ENCODE measurements at places on chromosomes 5 and 9.

GRCh38 chr5:65886387-65886786, 40.0 kb upstream of the ERBIN start:
- DNase-seq, result no peak

GRCh38 chr9:107847978-107848964, 358.7 kb upstream of the KLF4 start:
- no peak for DNase-seq

DNA sequence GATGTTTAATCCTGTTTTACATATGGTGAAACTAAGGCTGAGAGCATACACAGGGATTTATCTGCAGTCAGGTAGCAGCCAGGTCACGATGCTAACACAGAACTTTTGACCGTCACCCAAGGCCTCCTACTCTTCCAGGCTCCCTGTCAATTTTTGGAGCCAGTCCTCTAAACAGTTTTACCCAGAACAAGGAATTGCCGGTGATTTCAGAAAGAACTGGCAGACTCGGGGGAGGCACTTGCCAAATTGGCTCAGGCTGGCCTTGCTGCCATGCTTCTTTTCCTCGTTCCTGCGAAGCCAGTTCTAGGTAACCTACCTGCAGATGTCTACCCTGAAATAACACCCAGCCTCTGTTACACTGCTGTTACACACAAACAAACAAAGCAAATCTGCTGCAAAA, 21.2 kb downstream of the GRIA1 start:
- no peak for DNase-seq

DNA sequence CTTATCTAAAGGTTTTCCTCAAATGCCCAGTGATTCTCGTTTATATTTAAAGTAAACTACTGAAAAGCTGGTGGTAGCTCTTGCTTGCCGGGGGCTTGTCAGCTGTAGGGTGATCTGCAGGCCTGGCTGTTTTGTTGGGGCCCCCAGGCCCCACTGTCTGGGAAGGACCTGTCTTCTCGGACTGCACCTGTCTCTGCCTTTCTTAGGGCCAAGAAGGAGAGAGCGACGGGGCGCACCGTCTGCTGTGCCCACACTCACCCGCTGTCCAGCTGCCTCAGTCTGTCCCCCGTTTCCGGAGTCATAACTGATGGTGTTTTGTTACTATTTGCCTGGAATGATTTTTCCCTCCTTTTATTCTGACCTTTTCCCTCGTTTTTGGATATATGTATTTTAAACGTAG, 94.1 kb upstream of the CACNA1B start:
- no peak for DNase-seq

DNA sequence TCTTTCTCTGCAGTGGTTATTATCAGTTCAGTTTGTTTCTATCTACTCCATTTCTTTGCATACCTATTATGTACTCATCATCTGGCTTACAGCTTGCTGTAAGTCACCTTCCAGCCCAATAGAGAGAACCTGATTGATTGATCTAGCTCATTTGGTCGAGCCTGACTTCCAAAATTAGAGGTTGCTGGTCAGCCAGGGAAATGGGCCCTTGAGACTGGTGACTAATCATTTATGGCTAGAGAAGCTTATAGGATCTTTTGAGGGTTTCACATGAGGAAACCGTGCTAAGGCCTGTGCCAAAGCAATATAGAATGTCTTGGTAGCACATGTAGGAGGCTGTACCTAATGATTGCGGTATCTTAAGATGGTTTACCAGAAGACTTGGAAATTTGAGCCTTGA, 5.8 kb downstream of the SREK1 start:
- DNase-seq, result no peak

DNA sequence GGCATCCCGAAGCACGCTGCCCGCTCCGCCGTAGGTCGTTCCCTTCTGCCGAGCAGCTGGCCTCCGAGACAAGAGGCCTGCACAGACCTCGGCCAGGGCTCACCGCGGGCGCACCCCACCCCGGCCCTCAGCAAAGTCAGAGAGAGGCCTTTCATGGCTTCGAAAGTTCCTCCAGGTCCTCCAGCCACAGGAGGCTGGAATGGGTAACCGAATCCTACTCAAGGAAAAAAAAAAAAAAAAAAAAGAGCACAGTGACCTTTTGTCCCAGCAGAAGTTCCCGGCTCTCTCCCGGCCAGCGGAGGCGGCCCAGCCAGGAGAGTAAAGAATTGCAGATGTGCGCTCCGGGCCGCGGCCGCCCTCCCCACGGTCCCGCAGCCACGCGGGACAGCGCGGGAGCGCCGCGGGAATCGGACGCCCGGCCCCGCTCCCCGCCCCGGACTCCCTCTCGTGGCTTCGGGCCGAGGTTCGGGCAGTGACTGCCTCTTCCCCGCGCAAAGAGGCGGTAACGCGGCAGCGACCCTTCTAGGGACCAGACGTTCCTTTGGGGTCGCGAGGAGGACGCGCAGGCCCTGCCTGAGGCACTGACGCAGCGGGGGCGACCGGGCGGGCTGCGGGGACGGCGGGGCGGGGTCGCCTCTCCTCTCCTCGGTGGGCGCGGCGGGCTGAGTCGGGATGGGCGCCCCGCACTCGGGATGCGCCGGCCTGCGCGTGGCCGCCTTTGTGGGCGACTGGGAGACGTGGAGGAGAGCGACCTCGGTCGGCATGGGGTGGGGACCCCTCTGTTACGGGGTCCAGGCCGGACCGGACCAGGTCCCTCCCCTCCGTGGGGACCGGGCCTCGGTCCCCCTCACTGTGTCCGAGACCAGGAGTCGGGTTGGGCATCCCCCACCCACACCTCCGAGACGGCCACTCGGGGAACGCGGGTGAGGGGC, 754 bp downstream of the GFPT2 start:
- peak; percentile 78 for DNase-seq

- no peak for DNase-seq
Observed at GRCh38 chr9:20593105-20593504, 29.2 kb downstream of the MLLT3 start.

DNA sequence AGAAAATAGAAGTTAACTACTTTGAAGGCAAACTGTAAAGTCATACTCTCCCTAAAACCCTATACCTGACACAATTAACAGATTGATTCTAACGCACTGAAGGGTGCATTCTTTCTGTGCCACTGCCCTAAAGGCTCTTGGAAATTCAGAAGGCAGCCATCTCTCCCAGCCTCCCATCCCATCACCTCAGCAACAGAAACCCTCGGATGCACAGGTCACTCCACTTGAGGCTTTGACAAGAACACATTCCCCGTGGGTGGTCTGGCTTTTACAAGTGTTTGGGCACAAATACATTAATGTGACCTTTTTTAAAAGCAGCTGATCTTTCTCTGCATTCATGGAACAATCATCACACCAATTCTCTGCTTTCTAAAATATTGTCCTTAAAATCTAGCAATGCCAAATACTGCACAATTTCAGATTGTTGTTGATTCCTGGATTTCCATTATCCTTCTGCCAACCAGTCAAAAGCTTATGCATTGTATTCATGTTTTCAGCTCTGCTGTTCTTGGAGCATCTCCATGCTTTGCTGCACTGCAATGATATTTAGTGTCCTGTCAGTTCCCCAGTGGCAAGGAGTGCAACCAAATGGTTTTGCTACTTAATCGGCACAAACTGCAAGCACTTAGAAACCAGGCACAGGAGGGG, 175.6 kb downstream of the TMEM161B start:
- DNase-seq, result no peak

- no peak for DNase-seq
Observed at GRCh38 chr9:84589542-84589941, 80.0 kb upstream of the NTRK2 start.

DNA sequence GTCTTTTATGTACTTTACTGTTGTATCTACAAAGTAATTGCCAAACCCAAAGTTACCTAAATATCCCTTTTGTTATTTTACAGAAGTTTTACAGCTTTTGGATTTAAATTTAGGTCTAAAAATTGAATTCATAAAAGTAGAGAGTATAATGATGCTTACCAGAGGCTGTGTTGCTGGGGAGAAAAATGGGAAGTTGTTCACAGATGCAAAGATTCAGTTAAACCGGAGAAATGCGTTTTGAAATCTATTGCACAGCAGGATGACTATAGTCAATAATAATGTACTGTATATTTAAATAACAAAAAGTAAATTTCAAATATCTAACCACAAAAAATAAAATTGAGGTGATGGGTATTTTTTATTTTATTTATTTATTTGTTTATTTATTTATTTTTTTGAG, 2.6 kb upstream of the ANKRD18A start:
- no peak for DNase-seq

GRCh38 chr9:94903961-94904421, 177.5 kb downstream of the AOPEP start:
- DNase-seq, result no peak

- no peak for DNase-seq
Observed at GRCh38 chr5:150490754-150491153, 17.2 kb upstream of the NDST1 start.

DNA sequence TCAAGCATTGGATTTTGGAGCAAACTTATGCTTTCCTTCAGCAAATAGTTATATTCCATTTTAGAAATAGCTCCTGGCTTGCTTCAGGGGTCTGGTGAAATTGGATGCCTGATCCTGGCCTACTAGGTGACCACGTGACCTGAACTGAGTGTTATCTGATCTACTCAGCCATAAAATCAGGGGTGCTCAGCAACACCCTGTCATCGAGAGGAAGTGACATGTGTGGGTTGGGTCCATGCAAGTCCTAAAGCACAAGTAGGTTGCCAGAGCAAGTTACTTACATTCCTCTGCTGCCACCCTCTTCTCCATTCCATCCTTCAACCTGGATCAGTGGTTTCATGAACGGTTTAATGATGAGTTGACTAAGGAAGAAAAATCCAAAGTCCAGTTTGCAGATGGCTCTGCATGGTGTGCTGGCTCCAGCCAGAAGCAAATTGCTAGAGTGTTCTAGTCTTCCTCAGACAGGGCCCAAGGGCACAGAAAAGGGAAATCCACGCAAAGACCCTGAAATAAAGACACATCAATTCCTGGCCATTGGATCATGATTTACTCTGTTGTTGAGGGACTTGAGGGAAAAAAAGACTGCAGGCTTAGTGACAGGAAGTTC, 2.8 kb upstream of the FAM193B start:
- no peak for DNase-seq

GRCh38 chr5:120504057-120504456, 40.0 kb downstream of the PRR16 start:
- DNase-seq, result no peak

DNA sequence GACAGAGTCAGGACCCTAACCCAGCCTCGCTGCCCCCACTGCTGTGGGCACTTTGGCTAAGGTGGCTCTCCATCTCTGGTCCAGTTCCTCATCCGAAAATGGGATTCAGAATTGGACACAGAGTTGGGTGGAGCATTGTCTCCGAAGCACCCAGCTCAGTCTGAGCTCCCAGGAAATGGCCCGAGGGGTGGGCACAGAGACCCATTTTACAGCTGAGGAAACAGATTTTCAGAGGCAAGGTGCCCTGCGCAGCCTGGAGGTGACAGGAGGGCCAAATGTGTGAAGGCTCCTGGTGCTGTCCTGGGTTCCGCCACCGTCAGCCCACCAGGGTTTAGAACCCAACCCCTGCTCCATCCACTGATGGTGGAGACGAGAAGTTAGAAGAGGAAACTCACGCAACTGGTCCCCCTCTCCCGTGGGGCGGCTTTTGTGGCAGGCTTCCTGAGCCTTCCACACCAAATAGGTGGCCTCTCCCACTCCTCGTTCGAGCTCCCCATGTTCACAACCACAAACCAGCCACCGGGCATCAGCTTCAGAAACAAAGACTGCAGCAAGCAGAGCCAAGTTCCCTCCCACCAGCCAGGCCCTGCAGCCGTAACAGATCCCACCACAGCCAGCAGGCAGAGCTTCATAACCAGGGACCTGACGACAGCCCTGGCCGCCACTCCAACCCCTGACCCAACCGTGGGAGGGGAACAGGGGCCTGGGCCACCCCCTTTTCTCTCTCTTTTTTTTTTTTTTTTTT, 90.9 kb upstream of the LMX1B start:
- DNase-seq, result peak; percentile 71

DNA sequence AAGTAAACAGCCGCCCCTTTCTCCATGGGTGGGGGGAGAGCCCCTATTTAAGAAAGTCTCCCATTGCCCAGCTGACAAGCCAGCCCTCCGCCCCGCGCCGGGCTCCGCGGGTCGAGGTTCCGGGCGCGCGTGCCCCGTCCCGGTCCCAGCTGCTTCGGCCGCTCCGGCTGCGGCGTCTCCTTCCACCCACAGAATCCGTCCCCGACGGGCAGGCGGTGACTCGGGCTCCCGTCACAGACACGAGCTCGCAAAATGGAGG, 223 bp downstream of the NR3C1 start:
- DNase-seq, result peak; percentile 74

DNA sequence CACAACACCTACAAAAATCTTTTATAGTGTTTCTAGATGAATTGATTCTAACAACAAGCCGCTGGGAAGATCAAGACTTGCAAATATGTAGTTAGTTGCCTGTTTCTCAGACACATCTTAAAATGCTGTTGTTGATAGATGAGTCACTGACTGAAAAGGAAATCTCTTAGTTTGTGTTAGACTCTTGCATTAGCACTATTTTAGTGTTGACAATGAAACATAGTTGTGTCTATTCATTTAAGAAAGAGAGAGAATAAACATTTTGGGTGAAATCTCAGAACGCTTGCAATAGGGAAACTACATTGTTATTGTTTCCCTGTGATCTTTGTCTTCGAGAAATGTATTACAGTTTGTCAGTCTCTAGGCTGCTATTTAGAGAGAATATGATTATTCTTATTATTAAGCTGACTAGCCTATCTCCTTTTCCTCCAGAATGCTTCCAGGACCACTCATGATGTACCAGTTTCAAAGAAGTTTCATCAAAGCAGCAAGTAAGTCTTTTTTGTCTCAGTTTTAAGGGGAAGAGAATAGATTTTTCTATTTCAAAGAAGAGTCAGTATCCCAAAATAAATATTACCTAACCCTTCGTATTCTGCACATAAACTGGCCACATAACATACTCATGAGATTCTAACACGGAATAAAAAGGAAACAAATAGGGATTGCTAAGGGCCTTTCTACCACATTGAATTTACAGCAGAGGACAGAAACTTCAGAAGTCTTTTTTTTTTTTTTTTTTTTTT, 285.6 kb downstream of the ARHGAP26 start:
- no peak for DNase-seq

- peak; percentile 84 for DNase-seq
Observed at GRCh38 chr5:93570294-93571113, 10.5 kb downstream of the NR2F1-AS1 start.

DNA sequence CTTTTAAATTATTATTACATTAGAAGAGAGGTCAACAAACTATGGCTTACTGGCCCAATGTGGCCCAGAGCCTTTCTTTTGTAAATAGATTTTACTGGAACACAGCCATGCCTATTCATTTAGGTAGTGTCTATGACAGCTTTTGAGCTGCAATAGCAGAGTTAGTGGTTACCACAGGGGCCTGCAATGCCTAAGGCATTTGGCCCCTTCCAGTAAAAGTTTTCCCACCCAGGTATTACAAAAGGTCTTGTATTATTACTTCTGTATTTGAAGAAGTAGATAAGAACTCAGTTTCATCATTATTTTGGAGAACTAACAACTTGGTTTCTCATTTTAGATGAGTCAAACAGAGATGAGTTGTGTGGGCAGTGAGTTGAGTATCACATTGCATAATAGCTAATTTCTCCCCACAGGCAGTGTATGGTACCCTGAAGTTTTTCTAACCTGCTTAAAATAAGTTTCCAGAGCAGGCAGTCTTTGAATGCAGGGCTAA, 9.5 kb downstream of the MTRR start:
- no peak for DNase-seq

GRCh38 chr9:23117616-23118015, 671.0 kb downstream of the DMRTA1 start:
- no peak for DNase-seq

All from endodermal cell (in vitro differentiated cells).